LHCN-M2 (cell line): ENCODE measurements at places on chromosomes 3 and 15. TPM values are rescaled to one million over a fixed set of nuclear protein-coding genes. Genes with fewer than 3 reads are reported as not detected.

Gene AMT
- 0.11 and 0.71 TPM in 2 replicates for total RNA-seq

GRCh38 chr15:101578443-101578894 lies 73.7 kb downstream of the TM2D3 start:
- no peak for DNase-seq

DNA sequence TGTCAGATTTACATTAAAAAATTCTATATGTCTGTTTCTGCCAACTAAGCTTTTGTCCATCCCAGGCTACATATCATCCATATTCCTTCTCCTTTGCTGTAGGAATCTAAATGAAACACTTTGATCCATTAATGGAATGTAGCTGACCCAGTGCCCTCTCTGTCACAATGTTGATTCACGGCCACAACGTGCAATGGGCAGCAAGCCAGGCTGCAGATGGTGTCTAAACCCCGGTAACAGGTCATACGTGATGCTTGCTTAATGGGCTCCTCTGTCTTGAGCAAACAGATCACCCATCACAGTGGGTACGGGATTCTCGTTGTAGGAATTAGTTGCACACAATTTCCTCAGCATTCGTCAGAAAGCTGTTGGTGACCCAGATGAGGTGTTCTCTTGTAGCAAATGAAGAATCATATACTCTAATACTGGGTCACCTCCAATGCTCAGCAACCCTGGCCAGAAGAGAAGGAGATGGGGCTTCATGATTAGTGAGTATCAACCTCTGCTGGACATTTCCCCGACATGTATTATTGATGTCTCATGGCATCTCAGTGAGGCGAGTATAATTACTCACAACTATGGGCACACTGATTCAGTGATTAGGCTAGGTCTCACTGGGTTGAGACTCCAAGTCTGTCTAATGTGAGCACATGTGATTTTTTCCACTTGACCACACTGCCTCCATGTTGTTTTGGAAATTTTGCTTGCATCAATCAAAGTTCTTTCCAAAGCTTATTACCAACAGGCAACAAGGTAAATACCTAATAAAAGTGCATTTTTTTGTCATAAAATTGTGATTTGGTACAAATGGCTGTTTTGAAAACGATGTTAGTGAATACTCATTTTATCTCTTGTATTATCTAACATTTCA lies 12.9 kb upstream of the DCBLD2 start:
- peak; percentile 62 for DNase-seq

DNA sequence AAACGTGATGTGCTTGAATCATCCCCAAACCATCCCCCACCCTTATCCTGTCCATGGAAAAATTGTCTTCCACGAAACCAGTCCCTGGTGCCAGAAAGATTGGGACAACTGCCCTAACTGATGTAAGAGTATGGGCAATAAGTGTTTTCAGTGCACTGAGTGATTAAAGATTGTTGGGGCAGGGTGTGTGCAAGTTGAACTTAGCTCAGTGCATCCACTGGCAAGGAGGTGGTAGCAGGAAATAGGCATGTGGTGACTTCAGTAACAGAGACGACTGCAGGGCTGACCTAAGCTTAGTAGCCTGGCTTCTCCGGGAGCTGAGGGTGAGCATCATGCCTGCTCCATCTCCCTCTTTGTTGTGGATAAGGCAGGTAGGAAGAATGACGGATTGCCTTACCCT lies 27.5 kb downstream of the PAQR9 start:
- no peak for DNase-seq
